ENCODE measurements at places on chromosomes 3 and 15. TPM values are rescaled to one million over a fixed set of nuclear protein-coding genes. Genes with fewer than 3 reads are reported as not detected.

The MORF4L1 gene
- 634 TPM for total RNA-seq

The SECISBP2L gene
- total RNA-seq: 125 TPM

The KIF7 gene
- total RNA-seq: 10.6 TPM

The CFAP20DC gene
- 4.1 TPM for total RNA-seq

The PLSCR5 gene
- total RNA-seq: not detected

Data from parietal lobe (tissue), 2 donors.